Activated CD8-positive, alpha-beta memory T cell treated with anti-CD3 and anti-CD28 coated beads, Interleukin-2, amount 10 ng/mL, durations not matched to agents 7 days and 5 days (primary cell): ENCODE measurements at places on chromosomes 6 and 20.
A peak's percentile ranks its signal among the peaks of the same experiment; 100 is the strongest.

- H3K4me3 ChIP-seq, result no peak overlapping the region
- no peaks in the 10 kb centered on the region for H3K4me1 ChIP-seq
- H3K36me3 ChIP-seq, result no peaks in the 10 kb centered on the region
These were observed 265.2 kb upstream of the RIN2 start for GRCh38 chr20:19492687-19493336.

GRCh38 chr6:140985679-140986275, 1146.9 kb upstream of the GJE1 start:
- H3K4me1 ChIP-seq, result no peaks in the 10 kb centered on the region
- no peaks in the 10 kb centered on the region for H3K36me3 ChIP-seq
- H3K4me3 ChIP-seq, result no peak overlapping the region
- DNase-seq, result no peak
- no peak overlapping the region for H3K27ac ChIP-seq

GRCh38 chr20:41136680-41137613, at the start of gene PLCG1:
Gene PLCG1 (plus strand): TSS chr20:41137543. CDS start chr20:41137642, 99 bp downstream.
- peaks cover 51% of the 10 kb centered on the region for H3K4me1 ChIP-seq
- no peaks in the 10 kb centered on the region for H3K27me3 ChIP-seq
- H3K4me3 ChIP-seq, result peak within 1 kb of the TSS; percentile 91
- H3K27ac ChIP-seq, result peak within 1 kb of the TSS; percentile 90
- peak; percentile 90 for DNase-seq

- peak overlapping the region; percentile 15 for H3K27ac ChIP-seq
- peaks cover 55% of the 10 kb centered on the region for H3K27me3 ChIP-seq
- peaks cover 5% of the 10 kb centered on the region for H3K36me3 ChIP-seq
- peak overlapping the region; percentile 82 for H3K4me3 ChIP-seq
- peak; percentile 43 for DNase-seq
These were observed 945 bp downstream of the TENT5A start for GRCh38 chr6:81751388-81752083.
